Smooth muscle cell of the brain vasculature (primary cell): ENCODE measurements at places on chromosomes 16 and 17.
A peak's percentile ranks its signal among the peaks of the same experiment; 100 is the strongest.

DNA sequence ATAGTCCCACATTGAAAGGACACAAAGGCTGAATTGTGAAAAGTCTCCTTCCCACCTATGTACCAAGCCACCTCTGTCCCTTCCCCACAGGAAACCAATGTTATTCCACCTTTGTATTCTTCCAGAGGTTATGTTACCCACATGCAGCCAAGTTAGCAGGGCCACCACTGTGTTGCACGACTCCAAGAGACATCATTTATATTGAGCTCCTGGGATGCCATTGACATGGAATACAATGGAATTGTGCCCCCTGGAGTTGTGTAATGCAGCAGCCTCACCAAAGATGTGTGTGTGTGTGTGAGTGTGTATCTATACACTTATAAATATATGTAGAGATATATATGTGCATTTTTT is 21.6 kb upstream of the MSI2 start:
- no peak for DNase-seq

DNA sequence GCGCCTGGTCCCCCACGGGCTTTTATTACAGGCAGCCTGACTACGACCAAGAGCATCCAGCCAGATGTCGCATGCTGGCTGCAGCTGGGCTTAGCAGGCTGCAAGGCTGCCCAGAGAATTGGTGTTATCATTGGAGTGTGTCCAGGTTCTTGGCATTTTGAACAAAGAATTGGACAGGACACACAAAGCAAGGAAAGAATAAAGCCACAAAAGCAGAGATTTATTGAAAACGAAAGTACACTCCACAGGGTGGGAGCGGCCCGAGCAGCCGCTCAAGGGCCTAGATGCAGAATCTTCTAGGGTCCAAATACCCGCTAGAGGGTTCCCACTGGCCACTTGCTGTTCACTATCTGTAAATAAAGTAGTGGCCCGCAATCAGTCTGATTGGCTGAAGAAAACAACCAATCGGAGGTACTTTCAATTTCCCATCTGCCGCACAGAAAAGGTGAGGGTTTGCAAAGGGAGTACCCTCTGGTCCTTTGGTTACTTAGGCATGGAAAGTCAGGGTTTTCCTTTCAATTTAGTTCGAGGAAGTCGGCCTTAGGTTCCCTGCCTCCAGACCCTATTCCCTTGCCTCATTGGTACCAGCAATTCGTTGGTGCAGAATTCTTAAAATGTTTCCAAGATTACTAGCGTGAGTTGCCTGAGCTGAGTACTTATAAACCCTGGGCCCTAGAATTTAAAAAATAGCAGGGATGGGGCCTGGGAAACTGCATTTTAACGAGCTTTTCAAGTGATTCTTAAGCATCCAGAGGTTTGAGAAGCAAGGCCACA is 38.5 kb upstream of the CNEP1R1 start:
- peak; percentile 72 for DNase-seq

DNA sequence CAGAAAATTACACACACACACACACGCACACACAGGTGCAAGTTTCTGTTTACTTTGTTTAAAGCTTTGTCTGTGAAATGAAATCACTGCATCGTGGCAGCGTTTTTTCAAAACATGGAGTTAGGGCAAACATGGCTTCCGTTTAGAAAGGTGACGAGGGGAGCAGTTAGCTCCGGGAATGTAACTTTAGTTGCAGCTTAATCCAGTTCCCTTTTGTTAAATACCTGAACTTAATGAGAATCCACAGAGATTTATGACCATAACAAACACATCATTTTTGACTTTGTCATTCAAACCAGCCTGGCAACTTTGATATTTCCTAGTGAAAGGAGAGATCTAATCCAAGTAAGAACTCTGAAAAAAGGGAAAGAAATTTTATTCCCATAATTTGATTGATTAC is 12.1 kb downstream of the HS3ST3A1 start:
- no peak for DNase-seq

DNA sequence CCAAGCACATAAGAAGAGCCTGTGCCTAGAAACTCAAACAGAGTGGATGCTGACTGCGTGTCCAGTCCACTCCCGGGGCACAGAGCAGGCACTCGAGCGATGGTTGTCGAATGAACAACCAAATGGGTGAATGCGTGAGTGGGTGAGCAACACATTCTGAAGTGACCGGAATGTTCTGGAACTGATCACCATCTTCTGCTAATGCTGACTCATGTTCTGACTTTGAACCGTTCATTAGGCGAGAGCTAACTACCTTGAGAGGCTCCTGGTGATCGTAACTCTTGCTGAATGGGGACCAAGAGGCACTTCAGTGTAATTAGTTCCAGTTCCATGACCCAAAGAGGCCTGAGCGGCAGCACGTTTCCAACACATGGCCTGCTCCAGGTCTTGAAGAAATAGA is 37.9 kb downstream of the IRF8 start:
- no peak for DNase-seq

DNA sequence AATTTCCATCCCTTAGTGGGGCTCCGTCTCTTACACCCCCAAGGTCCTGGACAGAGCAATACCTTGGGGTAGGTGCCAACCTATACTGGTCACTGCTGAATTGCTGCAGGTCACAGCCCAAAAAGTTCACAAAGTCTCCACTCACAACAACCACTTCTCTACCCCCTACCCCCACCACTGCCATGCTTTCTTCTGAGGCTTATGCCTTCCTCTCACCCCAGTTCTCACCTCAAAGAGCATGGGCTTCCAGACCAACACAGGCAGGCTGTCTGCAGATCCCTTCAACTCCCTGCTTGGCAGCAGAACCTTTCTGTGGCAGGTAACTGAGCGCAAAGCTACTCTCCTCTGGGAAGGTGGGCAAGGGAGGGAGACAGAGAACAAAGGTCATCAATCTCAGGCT is 35.5 kb downstream of the C16orf78 start:
- no peak for DNase-seq

GRCh38 chr17:69762359-69762758 is 312.7 kb upstream of the KCNJ16 start:
- no peak for DNase-seq

DNA sequence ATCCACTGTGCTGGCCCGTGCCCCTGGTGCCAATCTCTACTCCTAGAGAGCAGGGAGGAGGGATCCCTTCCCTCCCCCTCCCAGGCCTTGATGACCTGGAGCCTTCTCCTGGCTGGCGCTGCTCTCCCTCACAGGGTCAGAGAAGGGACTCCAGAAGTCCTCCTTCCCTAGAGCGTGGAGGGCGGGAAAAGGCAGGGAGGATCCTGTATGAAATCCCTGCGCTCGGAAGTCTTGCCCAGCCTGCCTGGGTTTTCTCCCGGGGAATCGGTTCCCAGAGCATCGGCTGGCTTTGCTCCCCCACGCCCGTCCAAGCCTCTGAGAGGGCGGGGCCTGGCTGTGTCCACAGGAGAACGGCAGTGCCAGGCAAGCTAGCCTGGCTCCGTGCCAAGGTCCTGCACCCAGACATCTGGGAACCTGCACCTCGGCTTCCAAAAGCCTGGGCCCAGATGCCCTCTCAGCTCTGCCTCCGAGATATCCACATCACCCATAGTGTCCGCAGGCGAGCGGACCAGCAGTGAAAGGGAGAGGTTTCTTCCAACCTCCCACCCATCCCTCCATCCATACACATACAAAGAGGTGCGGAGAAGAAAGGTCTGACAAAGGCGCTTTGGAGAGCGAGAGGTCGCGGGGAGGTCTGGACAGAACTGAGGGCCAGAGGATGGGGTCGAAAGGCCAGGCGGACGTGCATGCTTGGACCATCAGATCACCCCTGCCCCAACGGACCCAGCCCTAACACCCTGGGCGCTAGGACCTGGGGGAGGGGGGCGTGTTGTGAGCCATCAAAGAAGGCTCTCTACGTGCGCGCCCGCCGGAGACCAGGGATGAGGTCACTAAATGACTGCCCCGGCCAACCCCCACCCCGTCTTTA is 1.1 kb downstream of the MPP2 start:
- DNase-seq, result no peak

DNA sequence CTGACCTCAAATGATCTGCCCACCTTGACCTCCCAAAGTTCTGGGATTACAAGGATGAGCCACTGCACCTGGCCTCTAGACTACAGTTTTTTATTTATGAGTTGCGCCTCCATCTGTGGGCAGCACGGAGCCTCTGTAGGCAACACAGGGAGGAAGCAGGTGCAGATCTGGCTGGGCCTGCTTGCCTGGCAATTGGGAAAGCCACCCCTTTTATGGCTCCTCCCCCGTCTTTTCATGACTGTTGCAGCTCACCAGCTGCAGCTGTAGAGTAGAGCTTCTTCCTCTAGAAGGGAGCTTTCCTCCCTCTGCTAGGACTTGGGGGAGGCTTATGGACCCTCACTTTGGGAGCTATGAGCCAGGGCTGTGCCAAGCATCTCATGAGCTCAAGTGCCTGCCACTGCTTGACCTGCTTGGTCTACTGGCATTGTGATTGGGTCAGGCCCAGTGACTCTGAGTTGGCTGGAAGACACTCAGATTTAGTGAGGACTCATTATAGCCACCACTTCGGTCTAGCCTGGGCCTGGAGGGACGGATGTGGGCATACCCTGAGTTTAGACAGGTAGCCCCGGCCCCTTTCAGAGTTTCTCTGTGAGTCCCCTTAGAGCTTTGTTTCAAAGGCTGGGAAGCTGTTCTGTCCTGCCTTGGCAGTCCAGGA is 6.9 kb upstream of the SLC7A6 start:
- no peak for DNase-seq

DNA sequence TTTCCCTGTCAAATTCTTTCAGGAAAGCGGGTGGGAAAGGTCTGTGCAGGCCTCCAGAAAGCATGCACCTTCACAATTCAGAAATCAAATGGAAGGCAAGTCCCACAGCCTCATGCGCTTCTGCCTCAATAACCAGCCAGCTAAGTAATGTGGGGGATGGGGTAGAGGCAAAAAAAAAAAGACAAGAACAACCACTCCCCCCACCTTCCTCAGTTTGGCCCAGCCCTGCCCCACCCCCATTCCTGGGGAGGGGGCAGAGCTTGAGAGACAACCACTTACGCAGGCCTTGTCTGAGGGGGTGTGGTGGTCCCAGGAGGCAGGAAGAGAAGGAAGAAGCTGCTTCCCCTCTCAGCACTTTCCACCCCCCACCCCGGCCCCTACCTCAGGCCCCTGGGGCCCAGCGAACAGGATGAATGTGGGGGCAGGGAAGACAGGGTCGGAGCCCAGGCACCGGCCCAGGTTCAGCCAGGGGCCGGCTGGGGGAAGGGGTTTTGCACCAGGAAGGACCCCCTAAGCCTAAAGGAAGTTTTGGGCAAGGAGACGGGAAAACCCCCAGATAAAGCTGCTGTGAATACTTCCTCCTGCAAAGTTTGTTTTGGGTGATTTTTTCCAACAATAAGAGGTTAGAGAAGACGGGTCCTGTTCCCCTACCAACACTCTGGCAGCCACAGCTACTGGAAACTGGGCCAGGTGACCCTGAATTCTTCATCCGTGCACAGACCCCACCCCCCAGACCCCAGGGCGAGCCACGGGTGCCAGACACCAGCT is 1.2 kb downstream of the JUP start:
- no peak for DNase-seq

- no peak for DNase-seq
Measured at GRCh38 chr16:8962393-8963009, 1.2 kb downstream of the USP7 start.

- no peak for DNase-seq
Measured at GRCh38 chr17:47714773-47715396, 18.2 kb upstream of the TBX21 start.

- no peak for DNase-seq
Measured at GRCh38 chr17:81460856-81461460, 51.6 kb downstream of the ACTG1 start.

- no peak for DNase-seq
Measured at GRCh38 chr17:32120141-32120540, 22.2 kb upstream of the RHOT1 start.

GRCh38 chr17:77311371-77311981 is 170.7 kb downstream of the SEC14L1 start:
- no peak for DNase-seq

GRCh38 chr16:89489898-89490438 is 393 bp downstream of the ANKRD11 start:
- no peak for DNase-seq

DNA sequence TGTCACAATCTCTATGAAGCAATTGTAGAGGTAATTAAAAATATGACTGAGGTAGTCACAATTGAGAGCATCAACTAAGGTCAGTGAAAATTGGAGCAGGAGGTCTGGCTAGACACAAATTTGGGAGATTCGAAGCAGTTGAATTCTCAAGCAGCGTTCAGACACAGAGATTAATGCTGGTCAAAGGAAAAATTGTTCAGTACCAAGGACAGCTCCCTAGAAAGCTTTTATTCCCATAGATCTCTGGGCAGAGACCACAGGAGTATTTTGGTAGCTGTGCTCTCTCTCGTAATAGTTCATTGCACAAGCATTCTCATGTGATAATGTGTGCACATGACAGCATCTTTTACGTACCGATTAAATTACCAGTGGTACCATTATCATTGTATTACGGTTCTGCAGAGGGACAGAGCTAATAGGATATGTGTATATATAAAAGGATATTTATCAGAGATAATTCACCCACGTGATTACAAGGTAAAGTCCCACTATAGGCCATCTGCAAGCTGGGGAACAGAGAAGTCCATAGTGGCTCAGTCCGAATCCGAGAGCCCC is 387.5 kb upstream of the HSBP1 start:
- DNase-seq, result peak; percentile 4

- DNase-seq, result no peak
Measured at GRCh38 chr17:9817086-9817485, 4.8 kb downstream of the GSG1L2 start.

DNA sequence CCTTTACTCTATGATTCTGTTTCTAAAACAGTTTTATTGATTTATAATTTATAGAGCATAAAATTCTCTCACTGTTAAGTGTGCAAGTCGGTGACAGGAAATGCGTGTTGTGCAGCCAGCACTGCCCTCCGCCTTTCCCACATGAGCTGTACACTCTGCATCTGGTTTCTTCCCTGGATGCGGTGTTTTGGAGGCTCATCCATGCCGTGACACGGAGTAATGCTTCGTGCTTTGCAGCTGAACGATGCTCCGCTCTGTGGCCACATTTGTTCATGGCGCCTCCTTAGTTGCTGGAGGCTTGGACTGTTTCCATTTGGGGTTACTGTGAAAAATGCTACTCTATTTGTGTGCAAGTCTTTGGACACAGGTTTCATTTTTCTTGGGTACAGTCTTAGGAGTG is 7.2 kb upstream of the IGFALS start:
- no peak for DNase-seq

DNA sequence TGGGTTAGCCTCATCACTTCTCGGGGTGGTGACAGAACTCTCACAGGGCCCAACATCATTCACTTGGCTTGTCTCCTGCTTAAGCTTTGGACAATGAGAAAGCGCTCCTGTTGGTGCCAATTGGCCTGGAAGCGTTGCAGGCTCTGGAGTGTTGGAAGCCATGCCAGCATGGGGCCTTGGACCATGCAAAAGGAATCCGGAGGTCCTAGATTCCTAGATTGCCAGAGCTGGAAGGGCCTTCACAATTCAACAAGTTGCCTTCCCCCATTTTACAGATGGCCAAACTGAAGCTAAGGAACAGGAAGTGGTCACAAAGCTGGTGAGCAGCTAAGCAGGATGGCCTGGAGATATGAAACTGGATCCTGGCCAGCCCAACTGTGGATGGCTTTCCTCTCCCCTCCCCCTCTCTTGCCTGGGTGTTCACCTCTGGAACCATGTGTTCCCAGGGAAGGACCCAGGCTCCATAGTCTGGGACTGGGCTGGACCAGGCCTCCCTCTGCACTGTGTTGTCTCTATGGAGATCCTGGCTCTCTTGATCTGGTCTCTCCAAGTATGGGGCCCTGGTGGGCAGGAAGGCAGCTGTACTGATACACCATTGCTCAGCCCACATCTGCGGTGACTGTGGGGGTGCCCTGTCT is 6.0 kb upstream of the IGFBP4 start:
- no peak for DNase-seq

GRCh38 chr17:8922928-8923327 is 42.6 kb downstream of the PIK3R5 start:
- no peak for DNase-seq
